ENCODE measurements at places on chromosomes 2 and 18.

GRCh38 chr2:12587729-12588522 lies 128.8 kb upstream of the TRIB2 start:
- no peak for DNase-seq

DNA sequence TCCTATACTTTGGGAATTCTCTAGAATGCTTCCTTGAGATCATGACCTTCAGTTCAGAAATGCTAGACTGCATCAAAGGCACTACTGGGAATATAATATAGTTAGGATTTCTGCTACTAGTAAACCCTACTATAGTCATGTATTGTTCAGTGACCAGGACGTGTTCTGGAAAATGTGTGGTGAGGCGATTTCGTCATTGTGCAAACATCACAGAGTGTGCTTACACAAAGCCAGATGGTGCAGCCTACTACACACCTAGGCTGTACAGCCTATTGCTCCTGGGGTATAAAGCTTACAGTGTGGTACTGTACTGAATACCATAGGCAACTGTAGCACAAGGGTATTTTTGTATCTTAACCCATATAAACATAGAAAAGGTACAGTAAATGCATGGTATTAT lies 13.0 kb downstream of the CXCR4 start:
- DNase-seq: no peak

DNA sequence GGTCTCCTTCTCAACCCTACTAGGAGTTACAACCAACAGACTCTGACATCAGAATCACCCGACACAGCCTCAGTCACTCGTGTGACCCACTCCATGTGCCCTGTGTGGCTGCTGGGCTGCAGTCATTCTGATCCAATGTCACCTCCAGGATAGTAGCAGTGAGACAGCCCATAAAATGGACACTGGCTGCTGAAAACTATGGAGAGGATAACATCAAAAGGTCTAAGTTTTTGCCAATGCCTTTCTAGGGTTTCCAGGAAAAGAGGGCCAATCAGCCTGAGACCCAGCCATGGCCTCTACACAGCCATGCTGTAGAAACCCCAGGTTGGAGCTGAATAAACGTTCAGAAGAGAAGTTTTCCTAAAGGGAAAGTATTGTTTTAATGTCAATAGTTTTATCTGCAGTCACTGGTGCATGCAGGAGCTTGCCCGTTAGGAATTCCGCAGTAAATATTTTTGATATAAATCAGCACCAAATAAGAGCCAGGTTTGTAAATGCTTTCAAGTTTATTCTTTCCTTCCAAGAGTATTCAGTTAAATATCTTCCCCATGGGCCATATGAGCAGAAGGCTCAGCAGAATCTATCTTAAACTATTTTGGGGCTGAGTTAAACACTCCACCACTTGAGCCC lies 92.2 kb upstream of the PID1 start:
- no peak for DNase-seq

GRCh38 chr2:137966043-137966442 lies 1.8 kb downstream of the HNMT start:
- no peak for DNase-seq
